ENCODE measurements at places on chromosomes 5 and 9. TPM values are rescaled to one million over a fixed set of nuclear protein-coding genes. Genes with fewer than 3 reads are reported as not detected.

The PLAC8L1 gene
- total RNA-seq: 0.36 TPM

The TEK gene
- total RNA-seq: not detected

The PCDHGB6 gene
- total RNA-seq: 0.07 TPM

The SLC6A7 gene
- total RNA-seq: not detected

The GLDC gene
- total RNA-seq: 9.9 TPM

The CD14 gene
- total RNA-seq: 0.39 TPM

The OR1J2 gene
- not detected for total RNA-seq

The ZDHHC21 gene
- 6.7 TPM for total RNA-seq

The SPINK6 gene
- total RNA-seq: not detected

The GPR150 gene
- 0.82 TPM for total RNA-seq

The FGF18 gene
- total RNA-seq: not detected

The CDH9 gene
- total RNA-seq: not detected

The OR5C1 gene
- not detected for total RNA-seq

The MSANTD3 gene
- 16.3 TPM for total RNA-seq

The FBLL1 gene
- 0.29 TPM for total RNA-seq

The PSMB7 gene
- 156 TPM for total RNA-seq

The PCDHGB4 gene
- 0.07 TPM for total RNA-seq

The SPINK7 gene
- not detected for total RNA-seq

The ABLIM3 gene
- 0.10 TPM for total RNA-seq

The VCAN gene
- 0.02 TPM for total RNA-seq

The CATSPER3 gene
- 0.53 TPM for total RNA-seq

The MACIR gene
- 7.4 TPM for total RNA-seq

The PDZD2 gene
- not detected for total RNA-seq

The IL5 gene
- total RNA-seq: 4.1 TPM

The FCN2 gene
- not detected for total RNA-seq

The MYMK gene
- total RNA-seq: not detected

The SLC27A6 gene
- not detected for total RNA-seq

The HTR4 gene
- total RNA-seq: not detected

The ADGRD2 gene
- total RNA-seq: not detected

The FRRS1L gene
- total RNA-seq: not detected

The SLC34A3 gene
- total RNA-seq: not detected
